Esophagus squamous epithelium (tissue), 5 donors: ENCODE measurements at places on chromosomes 2 and 18.

DNA sequence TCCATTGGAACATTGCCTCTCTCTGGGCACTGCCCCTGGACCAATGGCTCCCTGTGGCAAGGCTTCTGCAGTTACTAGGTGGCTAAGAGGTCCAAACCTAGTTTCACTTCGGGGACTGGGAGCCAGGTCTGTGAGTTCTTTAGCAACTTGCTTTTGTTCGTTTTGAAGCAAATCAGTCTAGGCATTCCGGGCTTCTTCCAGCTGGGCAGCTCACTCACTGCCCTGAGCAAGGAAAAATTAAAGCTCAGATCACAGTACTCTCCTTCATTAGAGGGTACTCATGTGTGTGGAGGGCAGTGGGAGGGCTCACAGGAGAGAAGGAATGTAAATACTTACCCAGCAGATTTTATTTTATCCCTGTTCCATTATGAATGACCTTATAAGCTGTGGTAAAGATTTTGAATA is 80.3 kb downstream of the SPP2 start:
- DNase-seq: no peak

- DNase-seq: no peak
Observed at GRCh38 chr2:121993682-121994081, 238.2 kb downstream of the TSN start.

DNA sequence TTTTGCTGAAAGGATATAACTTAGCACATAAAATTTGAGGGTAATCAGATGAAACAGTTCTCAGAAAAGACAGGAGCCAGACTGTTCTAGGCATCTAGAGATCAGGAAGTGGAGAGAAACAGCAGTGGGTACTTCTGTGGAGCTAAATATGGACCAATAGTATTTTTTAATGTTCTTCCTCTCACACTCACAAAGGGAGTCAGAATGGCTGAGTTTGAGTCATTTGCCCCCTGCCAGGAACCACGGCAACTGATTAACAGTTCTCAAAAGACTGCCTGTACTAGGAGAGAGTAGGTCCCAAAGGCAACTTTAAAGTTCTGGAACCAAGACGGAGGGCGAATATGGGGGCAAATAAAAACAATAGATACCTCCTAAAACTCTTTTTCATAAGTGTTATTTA is 107.5 kb downstream of the GULP1 start:
- no peak for DNase-seq

GRCh38 chr2:19465978-19466377 is 107.6 kb upstream of the OSR1 start:
- DNase-seq: no peak

DNA sequence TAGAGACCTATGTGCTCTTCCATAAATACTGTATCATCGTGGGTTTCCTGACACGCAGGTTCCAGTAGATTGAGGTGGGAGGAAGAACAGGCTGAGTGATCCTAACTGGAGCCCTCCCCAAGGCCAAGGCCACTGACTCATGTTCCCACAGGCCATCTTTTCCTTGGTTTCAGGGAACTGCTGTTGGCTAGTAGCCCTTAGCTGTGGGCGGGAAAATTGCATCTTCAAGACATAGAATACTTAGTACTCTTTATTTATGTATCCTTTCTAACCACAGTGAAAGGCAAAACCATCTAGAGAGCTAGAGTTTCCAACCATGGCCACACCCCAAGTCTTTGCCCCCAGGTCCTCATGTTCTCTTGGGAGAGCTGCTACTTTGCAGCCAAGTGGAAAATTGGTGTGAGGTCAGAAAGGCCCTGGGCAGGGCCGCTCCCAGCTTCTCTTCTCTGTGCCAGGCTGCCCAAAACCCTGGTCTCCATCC is 55.9 kb downstream of the COPS8 start:
- no peak for DNase-seq

GRCh38 chr18:10659000-10659399 is 133.2 kb downstream of the NAPG start:
- no peak for DNase-seq

DNA sequence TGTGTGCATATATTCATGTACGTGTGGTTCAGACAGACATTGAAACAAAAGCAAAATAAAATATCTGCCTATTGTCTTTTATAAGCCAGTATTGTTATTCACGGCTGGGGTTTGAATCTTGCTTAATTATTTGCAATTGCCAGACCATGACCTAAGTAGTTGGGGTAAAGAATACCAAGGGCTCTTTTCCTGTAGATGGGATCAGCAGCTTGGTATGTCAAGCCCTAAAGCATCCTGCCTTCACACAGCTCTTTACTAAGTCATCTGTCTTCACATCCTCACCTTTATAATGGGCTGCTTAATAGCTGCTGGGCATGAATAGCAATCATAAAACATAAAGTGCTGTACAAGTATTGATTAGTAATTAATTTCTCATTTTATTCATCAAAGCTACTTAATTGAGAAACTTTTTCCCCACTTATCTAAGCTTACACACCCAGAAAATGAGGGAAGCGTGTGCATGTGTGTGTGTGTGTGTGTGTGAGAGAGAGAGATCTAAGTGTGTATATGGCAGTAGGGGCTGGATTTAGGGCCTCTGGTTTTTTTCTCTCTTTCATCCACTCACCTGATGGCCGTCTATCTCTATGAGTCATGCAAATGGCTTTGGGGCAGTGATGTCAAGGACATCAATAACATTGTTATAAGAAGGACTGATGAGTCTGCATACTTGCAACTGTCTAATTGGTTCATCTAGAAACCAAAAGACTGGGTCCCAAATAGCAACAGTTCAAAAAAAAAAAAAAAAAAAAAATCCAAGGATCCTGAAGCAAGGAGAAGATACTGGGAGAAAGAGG is 244.1 kb upstream of the TNP1 start:
- no peak for DNase-seq

- DNase-seq: no peak
Observed at GRCh38 chr2:72378753-72379348, 231.2 kb upstream of the CYP26B1 start.

DNA sequence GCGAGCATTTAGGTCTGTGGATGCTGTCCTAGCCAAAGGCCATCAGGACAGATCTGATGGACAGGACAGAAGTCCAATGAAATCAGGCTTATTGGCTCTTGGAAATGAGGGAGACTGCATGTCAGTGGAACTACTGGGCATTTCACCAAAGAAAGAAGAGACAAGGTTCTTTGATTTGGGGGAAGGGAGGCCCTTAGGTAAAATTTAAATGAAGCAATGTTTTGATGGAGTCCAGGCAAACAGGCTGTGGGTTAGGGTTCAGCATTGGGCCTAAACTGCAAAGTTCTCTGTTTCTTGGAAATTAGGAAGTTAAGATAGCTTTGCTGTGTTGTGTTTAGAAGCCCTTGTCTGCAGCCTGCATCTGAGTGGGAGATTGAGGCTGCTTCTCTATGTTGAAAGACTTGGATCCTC is 31.6 kb upstream of the RNF149 start:
- DNase-seq: no peak

GRCh38 chr18:47345291-47345690 is 93.8 kb upstream of the SKOR2 start:
- no peak for DNase-seq

GRCh38 chr18:49008156-49008555 is 57.4 kb upstream of the SMAD7 start:
- no peak for DNase-seq

- no peak for DNase-seq
Observed at GRCh38 chr2:241734208-241734466, 293 bp upstream of the D2HGDH start.

DNA sequence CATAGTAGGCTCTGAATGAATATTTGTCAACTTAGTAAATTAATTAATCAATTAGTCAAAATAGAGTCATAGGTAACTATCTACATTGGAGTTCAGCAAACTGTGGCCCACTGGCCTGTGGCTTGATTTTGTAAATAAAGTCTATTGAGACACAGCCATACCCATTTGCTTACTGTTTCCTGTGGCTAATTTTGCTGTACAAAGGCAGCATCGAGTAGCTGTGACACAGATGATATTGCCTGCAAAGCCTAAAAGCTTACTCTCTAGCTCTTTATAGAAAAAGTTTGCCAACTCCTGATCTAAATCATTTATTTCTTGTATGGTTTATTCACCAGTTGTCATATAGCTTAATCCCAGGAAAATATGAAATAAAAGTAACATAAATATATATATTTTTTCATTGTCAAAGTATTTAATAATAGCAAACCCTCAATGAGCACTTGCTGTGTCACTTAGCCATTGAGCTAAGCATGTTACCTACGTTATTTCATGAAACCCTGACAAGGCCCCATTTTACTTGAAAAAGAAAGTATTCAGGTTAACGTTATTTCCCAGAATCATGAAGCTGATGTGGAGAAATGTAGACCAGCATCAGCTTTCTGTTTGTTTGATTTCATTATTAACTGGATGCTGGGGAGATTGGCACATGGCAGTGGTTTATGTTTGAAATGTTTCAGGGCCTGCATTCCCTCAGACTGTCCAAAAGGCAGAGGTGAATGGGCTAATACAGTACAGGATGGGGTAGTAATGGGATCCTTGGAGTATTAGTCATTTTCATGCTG is 69.6 kb downstream of the ICOS start:
- DNase-seq: no peak

GRCh38 chr2:56009758-56010458 is 86.3 kb upstream of the EFEMP1 start:
- no peak for DNase-seq
